ENCODE measurements at places on chromosomes 1 and 21.

- peak; percentile 69 for DNase-seq
These were observed 13.4 kb downstream of the SWT1 start for GRCh38 chr1:185170291-185170848.

DNA sequence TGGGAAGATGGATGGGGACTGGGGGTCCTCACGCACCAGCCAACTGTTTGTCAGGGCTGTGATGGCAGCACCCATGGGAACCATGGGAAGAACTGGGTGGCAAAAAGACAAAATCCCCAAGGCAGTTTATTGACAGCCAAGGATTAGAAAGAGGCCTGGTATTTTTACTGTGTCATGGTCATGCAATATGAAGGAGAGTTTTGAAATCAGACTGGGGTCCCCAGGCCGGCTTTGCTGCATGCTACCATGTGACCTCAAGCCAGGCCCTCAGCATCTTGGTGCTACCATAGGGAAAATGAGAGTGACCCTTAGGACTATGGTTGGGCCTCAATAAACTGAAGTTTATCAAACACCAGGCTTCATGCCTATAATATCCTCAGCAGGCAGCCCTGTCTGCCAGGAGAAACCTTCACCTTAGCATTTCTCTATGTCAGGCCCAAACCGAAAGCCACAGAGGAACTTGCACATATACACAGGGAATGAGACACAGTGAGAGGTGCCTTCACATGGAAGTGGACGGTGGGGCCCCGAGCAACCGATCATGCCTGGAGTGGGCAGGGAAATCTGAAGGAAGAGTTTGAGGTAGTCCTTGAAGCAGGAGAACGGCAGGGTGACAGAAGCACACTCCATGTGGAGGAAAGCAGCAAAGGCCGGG is 203.2 kb downstream of the HIVEP3 start:
- no peak for DNase-seq

GRCh38 chr1:238465449-238465848 is 574.7 kb upstream of the ZP4 start:
- DNase-seq: no peak

DNA sequence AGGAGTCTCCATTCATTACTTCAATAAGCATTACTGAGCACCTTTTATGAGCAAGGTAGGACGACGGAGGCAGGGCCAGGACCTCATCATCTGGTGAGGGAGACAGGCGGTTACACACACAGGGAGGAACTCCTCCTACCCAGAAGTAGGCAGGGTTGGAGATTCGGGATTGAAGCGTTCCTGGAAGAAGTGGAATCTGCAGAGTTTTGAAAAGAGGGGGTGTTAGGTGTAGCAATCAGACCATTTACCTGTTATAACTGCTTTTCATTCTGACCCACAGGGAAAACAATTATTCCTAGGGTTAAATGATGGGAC is 392.4 kb downstream of the DISC1 start:
- DNase-seq: no peak

DNA sequence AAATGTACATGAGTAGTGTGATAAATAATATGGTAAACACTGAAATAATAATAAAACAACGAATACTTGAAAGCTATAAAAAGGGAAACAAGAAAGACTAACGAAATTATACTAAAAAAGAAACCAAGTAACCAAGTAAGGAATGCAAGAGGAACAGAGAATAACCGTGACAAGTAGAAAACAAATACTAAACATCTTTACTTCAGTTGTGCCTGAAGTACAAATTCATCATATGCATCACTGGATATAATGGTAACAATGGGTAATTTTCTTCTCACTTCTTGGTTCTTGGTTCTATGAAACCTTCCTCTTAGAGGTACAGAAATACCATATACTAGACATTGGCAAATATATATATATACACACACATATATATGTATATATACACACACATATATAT is 1093.6 kb upstream of the B3GALT2 start:
- DNase-seq: peak; percentile 25

DNA sequence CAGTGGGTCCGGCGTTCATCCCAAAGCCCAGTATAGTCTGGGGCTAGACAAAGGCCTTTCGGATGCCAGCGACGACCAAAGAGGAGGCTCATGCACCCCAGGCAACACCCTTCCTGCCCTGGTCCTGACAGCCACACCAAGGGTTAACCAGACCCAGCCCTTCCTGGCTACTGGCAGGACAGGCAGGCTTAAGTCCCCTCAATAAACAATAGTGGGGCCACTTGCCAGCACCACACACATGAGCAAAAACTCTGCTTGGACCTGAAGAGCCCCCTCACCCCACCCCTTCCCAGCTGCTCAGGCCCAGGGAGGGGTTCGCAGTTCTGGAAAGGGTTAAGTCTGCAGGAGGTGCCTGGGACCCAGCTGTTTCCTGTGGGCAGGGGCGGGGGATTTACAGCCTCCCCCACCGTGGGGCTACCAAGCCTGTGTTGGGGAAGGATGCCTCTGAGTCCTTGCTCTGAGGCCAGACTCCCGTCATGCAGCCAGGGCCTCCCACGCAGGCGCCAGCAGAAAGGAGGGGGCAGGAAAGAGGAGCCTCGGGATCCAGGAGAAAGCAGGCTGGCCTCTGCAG is 18.2 kb downstream of the PHLDA3 start:
- peak; percentile 41 for DNase-seq
